ENCODE measurements at places on chromosomes 6 and 20. TPM values are rescaled to one million over a fixed set of nuclear protein-coding genes. Genes with fewer than 3 reads are reported as not detected.

DNA sequence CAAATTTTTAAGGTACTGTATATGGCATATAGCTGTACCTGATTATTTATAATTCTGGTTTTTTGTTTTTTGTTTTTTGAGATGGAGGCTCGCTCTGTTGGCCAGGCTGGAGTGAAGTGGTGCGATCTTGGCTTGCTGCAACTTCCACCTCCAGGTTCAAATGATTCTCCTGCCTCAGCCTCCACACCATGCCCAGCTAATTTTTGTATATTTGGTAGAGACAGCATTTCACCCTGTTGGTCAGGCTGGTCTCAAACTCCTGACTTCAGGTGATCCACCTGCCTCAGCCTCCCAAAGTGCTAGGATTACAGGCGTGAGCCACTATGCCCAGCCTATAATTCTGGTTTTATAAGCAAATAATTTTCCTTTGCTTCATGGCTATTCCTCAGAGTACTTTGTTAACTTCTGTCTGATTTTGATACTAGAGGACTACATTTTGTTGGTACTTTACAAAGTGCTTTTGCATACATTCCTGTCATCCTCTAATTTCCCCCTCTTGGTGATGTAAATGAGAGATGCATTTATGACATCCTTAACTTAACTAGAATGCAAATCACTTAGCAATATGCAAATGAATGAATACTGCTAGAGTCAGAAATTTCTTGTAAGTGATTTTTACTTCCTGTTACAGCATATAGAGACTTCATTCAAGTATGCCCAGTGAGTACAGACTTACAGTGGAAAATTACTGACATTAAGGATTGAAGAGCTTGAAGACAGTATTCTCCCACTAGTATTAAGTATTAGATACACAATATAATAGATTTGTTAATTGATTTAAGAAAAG lies 35.7 kb upstream of the ARID1B start:
- DNase-seq: no peak

DNA sequence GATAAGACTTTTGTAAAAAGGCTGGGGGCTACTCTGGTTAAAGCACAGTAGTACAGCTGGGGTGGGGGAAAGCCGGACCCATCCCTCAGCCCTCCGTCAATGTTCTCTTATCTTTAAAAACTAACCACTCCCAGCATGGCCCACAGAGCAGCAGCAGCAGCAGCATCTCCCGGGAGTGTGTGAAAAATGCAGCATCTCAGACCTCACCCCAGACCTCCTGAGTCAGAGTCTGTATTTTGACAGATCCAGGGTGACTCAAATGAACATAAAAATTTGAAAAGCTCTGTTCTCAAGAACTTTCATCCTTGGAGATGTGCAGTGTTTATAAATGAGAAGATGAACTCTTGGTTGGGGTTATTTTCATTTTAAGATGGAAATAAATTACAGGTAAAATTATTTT lies 277.7 kb upstream of the ECI2 start:
- no peak for DNase-seq

- peak; percentile 37 for DNase-seq
Measured at GRCh38 chr6:91081452-91082067, 494.7 kb upstream of the MAP3K7 start.

GRCh38 chr6:166500246-166500645 lies 86.2 kb downstream of the RAMACL start:
- DNase-seq: no peak

- DNase-seq: no peak
Measured at GRCh38 chr6:6039946-6040509, 33.3 kb upstream of the NRN1 start.

GRCh38 chr20:36873498-36874189 lies 2.3 kb upstream of the TLDC2 start:
- DNase-seq: no peak

- DNase-seq: no peak
Measured at GRCh38 chr6:160344271-160344670, 3.9 kb upstream of the SLC22A3 start.

GRCh38 chr6:44006123-44006871 lies 121.0 kb downstream of the MRPL14 start:
- no peak for DNase-seq

- DNase-seq: no peak
Measured at GRCh38 chr20:44137266-44137801, 49.7 kb downstream of the JPH2 start.

DNA sequence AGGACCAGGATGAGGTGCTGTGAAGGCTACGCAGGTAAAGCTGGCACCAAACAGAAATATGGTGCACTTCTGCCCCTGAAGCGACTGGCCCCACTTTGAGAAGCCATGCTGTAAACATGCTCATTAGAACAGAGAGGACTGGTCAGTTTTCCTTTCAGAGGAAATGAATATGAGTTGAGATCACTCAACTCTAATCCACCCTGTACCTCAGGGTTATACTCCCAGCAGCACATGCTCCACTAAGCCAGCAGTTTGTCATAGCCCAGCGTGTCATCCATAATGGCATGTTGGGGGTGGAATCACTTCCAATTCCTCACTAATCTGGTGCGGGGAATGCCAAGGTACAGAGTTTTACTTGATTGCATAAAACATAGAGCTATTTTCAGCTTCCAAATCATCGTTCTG lies 98.1 kb downstream of the HIVEP2 start:
- DNase-seq: peak; percentile 39

- no peak for DNase-seq
Measured at GRCh38 chr6:36160147-36160760, 29.9 kb downstream of the MAPK13 start.

DNA sequence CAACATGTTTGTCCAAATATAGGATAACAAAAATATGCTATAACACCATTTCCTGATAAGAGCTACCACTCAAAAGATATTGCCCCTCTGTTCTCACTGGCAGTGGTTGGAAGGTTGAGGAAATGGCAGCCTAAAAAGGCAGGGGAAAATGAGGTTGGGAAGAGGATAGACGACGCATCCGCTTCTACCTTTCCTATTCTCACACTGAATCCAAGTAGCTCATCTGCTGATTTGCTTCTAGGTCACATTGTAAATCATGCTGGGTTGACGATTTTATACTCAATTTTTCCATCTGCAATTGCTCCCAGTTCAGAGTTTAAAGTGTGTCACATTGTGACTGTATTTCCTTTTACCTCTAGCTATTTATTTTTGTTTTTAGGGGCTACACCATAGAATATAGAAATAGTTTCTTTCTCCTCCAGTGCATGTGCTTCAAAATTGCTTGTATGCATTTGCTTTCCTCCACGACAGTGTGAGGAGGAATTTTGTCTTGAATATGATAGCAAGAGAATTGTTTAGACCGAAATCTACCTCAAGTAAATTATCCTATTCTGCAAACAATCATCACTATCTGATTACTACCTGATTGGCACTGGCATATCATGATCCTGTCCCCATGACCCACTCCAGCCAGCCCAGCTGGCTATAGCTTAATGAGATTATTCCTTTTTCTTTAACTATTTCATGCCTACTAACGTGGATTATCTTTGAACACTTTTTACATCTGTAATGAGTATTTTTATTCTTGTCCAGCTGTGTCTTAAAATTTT lies 179.6 kb upstream of the RAB32 start:
- DNase-seq: no peak

DNA sequence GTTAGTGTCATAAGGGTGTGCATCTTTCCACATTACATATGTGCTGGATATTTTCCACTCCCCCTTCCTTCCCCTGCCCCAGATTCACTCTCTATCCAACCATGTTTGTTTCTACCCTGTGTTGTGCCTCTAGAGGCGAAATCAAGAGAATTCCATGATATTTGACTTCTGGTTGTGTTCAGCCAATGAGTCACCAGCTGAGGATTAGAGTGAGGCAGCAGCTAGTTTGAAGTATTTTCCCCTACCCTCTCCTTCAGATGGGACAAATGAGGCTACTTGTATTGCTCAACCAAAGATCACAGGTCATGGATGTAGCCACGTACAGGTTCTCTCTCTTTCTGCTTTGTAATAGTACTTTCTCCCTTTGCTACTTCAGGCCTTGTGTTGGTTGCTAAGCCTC lies 24.5 kb upstream of the OR2J2 start:
- no peak for DNase-seq

DNA sequence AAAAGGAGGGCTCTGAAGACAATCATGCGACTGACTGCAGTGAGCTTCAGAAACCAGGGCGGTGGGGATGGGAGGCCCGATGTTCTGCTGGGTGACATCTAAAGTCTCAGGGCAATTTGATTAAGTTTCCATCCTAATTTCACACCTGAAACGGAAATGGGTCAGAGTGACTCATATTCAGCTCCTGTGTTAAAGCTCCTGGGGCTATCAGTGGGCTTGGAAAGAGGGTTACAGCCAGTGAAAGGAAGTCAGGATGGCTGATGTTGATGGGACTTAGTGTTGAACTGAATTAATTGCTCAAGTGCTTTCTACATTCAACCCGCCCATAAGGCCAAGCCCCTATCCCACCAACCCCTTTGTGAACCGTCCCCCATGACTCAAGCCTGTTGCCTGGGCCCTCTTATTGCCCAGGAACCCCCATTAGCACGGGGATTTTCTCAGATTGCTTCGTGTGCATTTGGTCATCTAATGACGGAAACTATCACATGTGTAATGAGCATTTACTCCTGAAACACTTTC lies 47.1 kb upstream of the TBC1D7 start:
- no peak for DNase-seq

DNA sequence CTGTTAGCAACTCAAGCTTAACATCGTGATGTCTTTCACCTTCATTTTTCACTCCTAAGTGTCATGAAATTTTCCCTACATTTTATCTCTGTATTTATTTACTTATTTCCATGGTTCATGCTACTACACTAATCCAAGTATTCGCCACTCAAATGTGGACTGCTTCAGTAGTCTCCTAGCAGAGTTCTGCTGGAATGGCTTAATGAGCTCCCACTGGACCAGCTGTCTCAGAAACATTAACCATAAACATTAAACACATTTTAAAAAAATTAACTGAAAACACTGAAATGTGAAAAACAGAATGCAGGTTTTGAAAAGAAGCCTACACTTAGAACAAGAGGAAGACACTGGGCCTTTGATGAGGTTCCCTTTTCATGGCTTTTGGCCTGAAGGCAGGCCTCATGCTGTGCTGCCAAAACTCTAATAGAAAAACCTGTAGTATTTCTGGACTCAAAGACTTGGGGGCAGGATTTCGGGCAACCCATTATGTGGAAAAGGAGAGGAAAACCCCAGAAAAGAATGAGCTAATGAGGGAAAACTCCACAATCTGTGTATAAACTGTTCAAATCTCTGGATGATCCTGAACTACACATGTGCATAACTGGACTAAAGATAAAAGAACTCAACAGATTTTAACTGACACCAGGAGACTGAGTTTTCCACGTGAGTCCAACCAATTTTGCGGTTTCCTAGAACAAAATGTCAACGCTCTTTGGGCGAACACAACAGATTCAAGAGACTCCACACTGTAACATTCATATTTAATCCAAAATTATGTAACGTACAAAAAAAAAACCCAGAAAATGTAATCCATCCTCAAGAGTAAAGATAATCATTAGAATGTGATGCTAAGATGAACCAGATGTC lies 33.0 kb downstream of the SAMD3 start:
- no peak for DNase-seq

DNA sequence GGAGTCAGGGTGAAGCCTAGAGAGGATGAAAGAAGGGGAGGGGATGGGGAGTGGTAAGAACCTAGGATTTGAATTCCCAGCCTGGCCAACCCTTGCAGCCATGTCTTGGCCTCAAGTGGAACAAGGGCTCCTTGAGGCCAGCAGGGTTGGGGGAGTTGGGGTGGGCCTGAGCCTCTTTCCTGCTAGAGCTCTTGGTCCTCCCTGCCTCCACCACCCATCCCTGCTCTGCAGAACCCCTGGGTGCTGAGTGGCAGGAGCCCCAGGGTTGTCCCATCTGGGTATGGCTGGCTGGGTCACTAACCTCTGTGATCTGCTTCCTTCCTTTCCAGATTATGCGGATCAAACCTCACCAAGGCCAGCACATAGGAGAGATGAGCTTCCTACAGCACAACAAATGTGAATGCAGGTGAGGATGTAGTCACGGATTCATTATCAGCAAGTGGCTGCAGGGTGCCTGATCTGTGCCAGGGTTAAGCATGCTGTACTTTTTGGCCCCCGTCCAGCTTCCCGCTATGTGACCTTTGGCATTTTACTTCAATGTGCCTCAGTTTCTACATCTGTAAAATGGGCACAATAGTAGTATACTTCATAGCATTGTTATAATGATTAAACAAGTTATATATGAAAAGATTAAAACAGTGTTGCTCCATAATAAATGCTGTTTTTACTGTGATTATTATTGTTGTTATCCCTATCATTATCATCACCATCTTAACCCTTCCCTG lies 8.3 kb downstream of the VEGFA start:
- no peak for DNase-seq

DNA sequence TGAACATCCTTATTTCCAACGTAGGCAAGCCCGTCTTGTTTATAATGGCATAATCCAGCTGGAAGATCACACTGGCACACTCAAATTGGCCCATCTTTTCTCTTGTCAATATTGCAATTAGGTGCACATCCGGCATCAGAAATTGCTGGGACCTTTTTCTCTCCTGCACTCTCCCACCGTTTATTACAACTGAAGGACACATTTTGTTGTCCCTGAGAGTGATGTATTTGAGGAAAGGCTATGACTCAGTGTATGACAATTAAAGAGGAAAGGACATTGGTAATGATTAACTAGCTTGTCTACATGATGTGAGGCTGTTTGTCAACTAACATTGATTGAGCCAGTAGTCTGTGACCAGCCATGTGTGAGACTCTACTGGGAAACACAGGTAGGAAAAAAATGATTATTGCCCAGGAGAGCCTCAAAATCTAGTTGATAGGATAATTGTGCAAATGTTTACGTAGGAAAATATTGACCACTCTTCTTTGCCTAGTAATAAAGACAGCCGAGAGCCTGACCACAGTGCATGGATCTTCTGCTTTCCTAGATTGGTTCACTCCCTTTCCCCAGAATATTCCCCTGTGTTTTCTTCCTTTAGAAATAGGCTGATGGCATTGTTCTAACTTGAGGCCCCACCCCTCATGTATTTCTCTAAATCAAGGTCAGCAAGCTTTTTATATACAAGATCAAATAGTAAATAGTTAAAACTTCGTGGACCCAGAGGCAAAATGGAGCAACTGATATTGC lies 230.0 kb upstream of the BTBD3 start:
- DNase-seq: peak; percentile 59

GRCh38 chr6:76072562-76072961 lies at the start of gene IMPG1:
IMPG1 (minus strand) TSS chr6:76072662; CDS start chr6:76072488, 174 bp downstream.
- no peak for DNase-seq

DNA sequence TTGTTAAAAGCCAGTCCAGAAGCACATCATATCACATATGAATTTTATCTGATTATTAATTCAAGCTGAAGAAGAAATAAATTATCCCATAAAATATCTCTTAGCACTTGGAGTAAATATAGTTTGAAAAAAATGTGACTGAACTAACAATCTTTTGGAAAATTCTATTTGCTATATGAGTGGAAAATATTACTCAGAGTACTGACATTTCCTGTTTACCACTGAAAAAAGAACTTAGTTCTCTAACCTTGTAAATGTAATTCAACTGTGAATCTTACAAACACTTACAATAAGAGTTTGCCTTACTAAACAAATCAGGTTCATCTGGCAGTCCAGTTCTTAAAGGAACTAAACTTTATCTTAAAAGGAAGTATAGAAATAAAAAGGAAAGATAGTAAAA lies 44.2 kb downstream of the MOXD1 start:
- DNase-seq: no peak

- DNase-seq: peak; percentile 64
Measured at GRCh38 chr20:16476032-16476431, 97.2 kb downstream of the KIF16B start.

The GJA1 gene
- 76.7 TPM for polyA plus RNA-seq

The PLTP gene
- 1.5 TPM for polyA plus RNA-seq

The PPP1R14C gene
- 0.46 TPM for polyA plus RNA-seq

The CLIC5 gene
- not detected for polyA plus RNA-seq

The KCNK17 gene
- not detected for polyA plus RNA-seq

The ZNF133 gene
- polyA plus RNA-seq: 9.8 TPM

The RAB32 gene
- polyA plus RNA-seq: 30.1 TPM

The ETV7 gene
- 0.12 TPM for polyA plus RNA-seq
